ENCODE measurements at places on chromosomes 3 and 15.

GRCh38 chr3:188283347-188283746, 129.4 kb downstream of the LPP start:
- no peak for DNase-seq

DNA sequence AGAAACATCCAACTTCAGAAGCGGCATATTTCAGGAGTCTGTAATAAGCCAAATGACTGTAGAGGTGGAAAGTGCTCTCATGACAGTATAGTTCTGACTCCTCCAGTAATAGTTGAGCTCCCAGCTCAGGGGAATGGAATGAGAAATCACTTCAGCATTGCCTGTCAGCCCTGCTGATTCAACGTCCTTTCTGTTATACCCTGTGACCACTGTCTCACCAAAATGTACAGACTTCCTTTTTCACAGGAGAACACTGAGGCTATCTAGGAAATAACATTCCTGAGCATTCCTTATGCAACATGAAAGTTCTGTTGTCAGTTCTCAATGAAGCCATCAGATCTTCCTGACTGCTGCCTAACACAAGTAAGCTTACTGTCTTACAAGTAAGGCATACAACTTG, 284.5 kb upstream of the MME start:
- no peak for DNase-seq

GRCh38 chr3:114092151-114093015, 35.8 kb downstream of the QTRT2 start:
- no peak for DNase-seq

GRCh38 chr15:33101036-33101435, 93.5 kb downstream of the FMN1 start:
- no peak for DNase-seq

GRCh38 chr3:188979669-188980310, 192.0 kb upstream of the TPRG1 start:
- no peak for DNase-seq

- no peak for DNase-seq
These were observed 995.9 kb upstream of the CFAP20DC start for GRCh38 chr3:60045686-60046085.

- no peak for DNase-seq
These were observed 6.0 kb downstream of the FAM43A start for GRCh38 chr3:194691481-194692283.

DNA sequence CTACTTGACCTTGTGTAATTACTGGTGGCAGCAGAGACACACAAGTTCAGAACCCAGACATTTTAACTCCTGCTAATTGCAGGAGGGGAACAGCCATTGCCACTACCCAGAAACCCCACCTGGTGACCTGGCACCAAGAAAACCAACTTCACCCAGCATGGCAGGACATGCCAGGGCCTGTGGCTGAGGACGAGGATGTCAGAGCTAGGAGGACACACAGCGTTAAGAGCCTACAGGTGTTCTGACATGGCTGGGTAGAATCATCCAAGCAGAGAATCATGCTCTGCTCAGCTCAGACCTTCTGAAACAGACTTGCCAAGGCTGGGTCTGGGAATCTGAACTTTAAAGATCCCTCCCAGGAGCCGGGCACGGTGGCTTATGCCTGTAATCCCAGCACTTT, 11.7 kb upstream of the SPATA12 start:
- no peak for DNase-seq

Data from T-helper 9 cell (primary cell).